ENCODE measurements at places on chromosomes 12 and 14. TPM values are rescaled to one million over a fixed set of nuclear protein-coding genes. Genes with fewer than 3 reads are reported as not detected.

DNA sequence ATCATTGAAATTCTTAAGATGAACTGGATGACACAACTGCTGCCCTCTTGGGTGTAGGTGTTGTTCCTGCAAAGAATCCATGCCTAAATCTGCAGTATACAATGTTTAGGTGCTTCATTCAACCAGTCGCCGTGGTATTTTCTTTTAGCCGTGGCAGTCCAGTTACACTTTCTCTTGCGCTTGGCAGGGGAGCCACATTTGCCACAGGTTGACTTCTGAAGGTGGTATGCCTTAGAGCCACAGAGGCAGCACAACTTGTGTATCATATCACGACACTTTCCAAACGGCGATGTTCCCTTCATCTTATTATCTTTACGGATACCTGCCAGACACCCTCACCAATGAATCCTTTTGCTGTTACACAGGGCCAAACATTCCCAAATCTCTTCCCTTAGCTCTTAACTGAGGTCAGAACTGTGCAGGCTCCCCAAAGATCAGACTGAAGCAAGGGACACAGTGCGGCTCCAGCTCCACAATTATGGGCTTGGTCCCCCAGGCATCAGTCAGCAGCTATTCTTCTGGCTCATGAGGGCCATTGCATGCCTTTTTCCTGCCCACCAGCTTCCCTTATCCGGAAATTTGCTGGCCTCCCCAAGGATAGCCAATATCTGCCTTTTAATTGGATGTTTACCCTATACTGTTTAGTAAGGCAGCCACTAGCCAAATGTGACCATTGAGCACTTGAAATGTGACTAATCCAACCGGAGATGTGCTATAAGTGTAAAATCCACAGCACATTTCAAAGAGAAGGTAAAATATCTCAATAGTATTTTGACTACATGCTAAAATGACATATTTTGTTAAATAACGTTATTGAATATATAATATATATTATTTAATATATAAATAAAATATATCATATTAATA, 50.7 kb downstream of the SENP1 start:
- DNase-seq: no peak

KRT6A gene
- total RNA-seq: not detected

- DNase-seq: no peak
Measured at GRCh38 chr12:123078531-123079155, 72.2 kb downstream of the PITPNM2 start.

- no peak for DNase-seq
Measured at GRCh38 chr12:25052196-25052913, 103.5 kb upstream of the BCAT1 start.

HOXC9 gene
- not detected for total RNA-seq

C12orf56 gene
- not detected for total RNA-seq

DNA sequence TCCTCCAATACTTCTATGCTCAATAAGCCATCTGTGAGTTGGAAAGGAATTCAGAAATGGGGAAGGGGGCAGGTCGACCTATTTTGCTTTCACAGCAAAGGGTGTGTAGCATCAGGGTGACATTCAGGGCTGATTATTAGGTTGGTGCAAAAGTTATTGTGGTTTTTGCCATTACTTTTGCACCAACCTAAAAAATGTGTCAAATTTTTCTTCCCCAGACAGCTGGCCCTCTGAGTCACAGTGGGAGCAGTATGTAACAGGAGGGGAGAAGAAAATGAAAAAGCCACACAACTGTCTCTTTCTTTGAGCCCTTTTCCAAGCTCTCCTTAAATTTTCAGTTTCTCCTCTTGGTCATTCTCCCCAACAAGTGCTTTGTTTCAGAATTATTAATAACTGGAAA, 47.1 kb upstream of the GZMB start:
- no peak for DNase-seq

GRCh38 chr12:67434671-67435370, 165.7 kb downstream of the CAND1 start:
- peak; percentile 99 for DNase-seq

TMEM106C gene
- total RNA-seq: 63.9 TPM

- DNase-seq: peak; percentile 76
Measured at GRCh38 chr12:103841690-103842584, 903 bp upstream of the NT5DC3 start.

- peak; percentile 64 for DNase-seq
Measured at GRCh38 chr14:59126714-59127436, 61.6 kb upstream of the DAAM1 start.

DNA sequence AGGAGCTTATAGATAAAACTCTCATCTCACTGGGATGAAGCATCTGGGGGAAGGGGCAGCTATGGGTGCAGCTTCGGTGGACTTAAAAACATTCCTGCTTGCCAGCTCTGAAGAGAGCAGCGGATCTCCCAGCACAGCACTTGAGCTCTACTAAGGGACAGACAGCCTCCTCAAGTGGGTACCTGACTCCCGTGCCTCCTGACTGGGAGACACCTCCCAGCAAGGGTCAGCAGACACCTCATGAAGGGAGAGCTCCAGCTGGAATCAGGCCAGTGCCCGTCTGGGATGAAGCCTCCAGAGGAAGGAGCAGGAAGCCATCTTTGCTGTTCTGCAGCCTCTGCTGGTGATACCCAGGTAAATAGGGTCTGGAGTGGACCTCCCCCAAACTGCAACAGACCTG, 345.2 kb upstream of the SYT1 start:
- DNase-seq: no peak

GRCh38 chr12:111438481-111438880, 32.8 kb downstream of the SH2B3 start:
- DNase-seq: peak; percentile 51

GYS2 gene
- total RNA-seq: not detected

MAP1LC3B2 gene
- not detected for total RNA-seq

GRCh38 chr12:119363037-119363436, 28.5 kb downstream of the CCDC60 start:
- DNase-seq: no peak

- DNase-seq: no peak
Measured at GRCh38 chr12:50824914-50825313, 17.8 kb upstream of the TMPRSS12 start.

- peak; percentile 63 for DNase-seq
Measured at GRCh38 chr14:38389681-38390080, 133.8 kb upstream of the CLEC14A start.

- no peak for DNase-seq
Measured at GRCh38 chr12:21613931-21614330, 9.3 kb upstream of the GYS2 start.

DNA sequence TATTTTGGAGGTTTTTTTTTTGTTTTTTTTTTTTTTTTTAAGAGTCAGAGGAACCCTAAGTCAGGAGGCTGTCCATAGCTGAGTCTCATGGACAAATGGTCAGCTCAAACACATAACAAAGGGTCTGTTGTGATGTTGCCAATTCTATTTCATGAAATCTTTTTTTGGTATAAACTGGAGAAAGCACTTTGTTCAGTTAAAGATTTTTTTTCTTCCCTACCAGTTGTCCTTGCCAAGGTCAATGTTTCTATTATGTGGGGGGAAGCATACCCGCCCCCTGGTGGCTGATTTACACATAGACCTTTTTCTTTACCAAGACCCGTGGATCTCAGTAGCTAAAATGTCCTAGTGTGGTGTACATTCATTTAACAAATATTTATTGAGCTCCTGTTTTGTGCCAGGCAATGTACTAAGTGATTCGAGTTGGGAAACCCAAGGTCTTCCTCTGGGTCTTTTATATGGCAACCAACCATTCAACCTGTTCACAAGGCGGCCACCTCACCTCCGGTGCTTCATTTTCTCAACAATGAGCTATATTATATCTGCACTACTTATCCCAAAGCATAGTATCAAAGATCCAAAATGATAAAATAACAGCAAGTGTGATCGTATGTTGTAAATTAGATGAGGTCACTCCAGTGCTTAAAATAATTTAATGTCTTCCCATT, 214.5 kb downstream of the PAH start:
- peak; percentile 65 for DNase-seq

Measured in IMR-90 (cell line).